ENCODE measurements at places on chromosomes 1 and 21.

GRCh38 chr1:39080269-39080826 is 54.2 kb downstream of the NDUFS5 start:
- DNase-seq: no peak

- no peak for DNase-seq
Observed at GRCh38 chr1:62241371-62242131, 46.9 kb downstream of the L1TD1 start.

- no peak for DNase-seq
Observed at GRCh38 chr1:25392841-25393240, 27.8 kb downstream of the RHCE start.

DNA sequence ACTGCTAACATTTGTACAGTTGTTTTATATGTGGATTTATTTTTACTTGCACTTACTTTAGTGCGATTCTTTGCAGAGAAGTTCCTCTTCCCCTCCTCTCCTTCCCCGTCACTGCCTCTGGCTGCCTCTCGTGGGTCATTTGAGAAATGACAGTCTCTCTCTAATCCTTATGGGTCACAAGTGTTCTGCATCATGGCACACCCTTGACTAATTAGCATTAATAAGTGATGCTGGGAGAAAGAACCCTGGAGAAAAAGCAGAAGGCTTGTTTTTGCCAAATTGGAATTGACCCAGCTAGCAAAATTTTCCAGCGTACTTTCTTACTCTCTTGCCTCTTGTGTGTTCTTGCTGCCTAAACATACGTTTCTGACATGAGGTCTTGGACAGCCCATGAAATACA is 301.2 kb downstream of the DUSP10 start:
- DNase-seq: no peak

DNA sequence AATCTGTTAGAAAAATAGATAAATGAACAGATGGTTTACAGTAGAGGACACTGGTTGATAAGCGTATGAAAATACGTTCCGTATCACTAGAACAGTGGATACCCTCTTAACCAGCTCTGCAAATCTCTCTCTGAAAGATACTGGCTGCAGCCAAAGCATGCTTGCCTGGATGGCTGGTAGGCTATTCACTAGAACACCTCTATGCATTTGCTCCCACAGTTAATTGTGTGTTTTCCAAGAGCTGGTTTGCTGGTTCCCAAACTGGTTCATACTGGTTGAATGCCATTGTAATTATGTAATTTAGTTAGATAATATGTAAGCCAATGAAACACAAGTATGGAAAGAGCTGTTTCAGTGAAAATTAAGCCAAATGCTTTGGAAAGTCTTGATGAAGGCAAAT is 126.6 kb downstream of the C1orf21 start:
- no peak for DNase-seq

DNA sequence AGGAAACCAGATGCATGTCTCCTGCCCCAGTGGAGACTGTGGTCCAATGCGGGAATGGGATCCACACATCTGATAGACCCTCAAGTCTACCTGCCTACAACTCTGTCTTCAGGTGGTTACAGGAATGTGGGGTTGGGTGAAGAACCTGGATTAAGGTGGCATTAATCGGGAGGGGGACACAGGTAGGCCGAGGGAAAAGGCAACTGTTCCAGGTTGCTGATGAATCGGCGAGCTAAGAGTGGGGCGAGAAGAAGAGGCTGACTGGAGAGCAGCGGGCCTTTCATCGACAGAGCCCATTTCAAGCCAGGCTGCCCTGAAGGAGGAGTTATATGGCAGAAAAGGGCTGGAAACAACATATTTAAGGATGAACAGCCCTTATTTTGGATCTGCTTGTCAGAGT is 836 bp downstream of the CD2 start:
- DNase-seq: no peak

GRCh38 chr1:205376739-205377138 is 20.0 kb upstream of the KLHDC8A start:
- DNase-seq: no peak

GRCh38 chr1:204377800-204378668 is 18.3 kb upstream of the PLEKHA6 start:
- DNase-seq: peak; percentile 44

- DNase-seq: peak; percentile 54
Observed at GRCh38 chr1:147647796-147648633, 22.3 kb downstream of the ACP6 start.

GRCh38 chr21:46356494-46357334 is 32.8 kb downstream of the PCNT start:
- no peak for DNase-seq

DNA sequence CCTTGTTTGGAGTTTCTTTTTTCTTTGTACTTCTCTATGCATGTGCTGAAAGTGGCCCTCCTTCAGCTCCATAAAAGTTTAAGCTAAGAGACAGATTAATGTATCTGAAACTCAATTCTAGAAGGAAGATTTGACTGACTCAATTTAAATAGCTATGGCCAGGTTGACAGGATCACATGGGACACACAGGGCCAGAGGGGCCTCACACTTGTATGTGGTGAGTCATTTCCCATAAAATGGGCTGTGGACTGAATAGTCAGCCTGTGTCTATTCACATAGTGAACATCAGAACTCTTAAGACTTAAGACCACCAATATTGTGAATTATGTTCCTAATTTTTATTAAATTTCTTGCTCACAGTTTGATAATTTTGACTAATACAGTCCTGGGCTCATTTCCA is 45.7 kb upstream of the DEPDC1 start:
- no peak for DNase-seq

GRCh38 chr1:26336477-26337205 is 17.3 kb downstream of the CRYBG2 start:
- peak; percentile 88 for DNase-seq

- no peak for DNase-seq
Observed at GRCh38 chr1:14517841-14518180, 80.7 kb upstream of the KAZN start.

GRCh38 chr1:2970311-2971071 is 50.8 kb upstream of the ACTRT2 start:
- no peak for DNase-seq

- DNase-seq: no peak
Observed at GRCh38 chr21:38165466-38166172, 91.2 kb upstream of the KCNJ15 start.

DNA sequence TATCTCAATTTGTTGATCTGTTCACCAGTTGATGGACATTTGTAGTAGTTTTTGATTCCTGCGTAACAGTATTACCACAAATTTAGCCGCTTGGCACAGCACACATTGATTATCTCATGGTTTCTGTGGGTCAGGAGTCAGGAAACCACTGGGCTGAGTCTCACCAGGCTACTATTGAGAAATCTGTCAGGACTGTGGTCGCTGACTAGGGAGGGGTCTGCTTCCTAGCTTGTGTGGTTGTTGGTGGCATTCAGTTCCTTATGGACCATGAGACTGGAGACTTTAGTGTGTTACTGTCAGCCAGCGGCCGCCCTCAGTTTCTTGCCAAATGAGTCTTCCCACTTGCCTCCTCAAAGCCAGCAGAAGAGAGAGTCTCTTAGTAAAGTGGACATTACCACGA is 9.8 kb downstream of the PEX14 start:
- no peak for DNase-seq

DNA sequence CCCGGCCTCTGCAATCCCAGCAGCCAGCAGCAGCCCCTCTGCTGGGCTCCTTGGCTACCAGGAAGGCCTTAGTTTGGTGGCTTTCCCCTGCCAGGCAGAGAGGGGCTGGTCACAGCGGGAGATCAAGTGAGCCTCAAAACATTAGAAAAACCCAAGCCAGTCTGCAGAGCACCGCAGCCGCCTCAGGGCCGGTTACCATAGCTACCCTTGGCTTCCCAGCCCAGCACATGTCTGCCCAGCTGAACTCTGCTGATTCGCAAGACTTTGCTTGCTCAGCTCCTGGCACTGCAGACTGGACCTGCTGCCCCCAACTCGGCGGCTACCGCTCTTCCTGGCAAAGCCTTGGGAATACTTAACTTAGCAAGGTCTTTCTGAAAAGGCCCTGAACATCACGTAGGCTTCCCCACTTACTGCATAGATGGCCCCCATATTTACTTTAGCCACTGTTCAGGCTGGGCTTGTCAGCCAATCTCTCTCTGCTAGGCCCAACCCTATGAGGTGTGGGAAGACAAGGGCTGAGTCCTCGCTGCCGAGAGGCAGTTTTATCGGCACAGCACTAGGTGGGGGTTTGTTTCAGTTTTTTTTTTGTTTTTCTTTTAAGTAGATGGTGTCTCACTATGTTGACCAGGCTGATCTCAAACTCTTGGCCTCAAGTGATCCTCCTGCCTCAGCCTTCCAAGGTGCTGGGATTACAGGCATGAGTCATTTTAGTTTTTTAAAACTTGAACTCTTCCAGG is 28.6 kb upstream of the PLEKHG5 start:
- DNase-seq: no peak

DNA sequence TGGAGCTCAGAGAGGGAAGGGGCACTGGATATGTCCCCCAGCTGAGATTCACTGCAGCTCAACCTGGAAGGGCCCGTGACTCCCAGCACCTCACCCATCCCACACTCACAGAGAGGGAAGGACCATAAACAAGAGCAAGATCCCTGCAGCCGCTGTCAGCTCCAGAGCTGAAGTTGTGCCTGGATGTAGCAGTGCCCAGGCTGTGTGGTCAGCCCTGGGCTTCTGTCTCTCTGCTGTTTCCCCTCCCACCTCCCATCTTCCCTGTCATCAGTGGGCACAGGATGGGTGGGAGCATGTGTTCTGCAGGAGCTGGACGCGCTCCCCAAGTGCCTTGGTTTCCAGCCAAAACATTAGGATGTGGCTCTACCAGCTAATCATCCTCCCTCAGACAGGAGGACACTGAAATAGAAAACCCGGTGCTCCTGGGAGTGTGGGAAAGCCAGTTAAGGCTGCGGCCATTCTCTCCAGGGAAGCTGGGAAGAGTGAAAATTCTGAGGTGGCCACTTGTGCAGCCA is 282.7 kb downstream of the NPHP4 start:
- no peak for DNase-seq

GRCh38 chr1:91273875-91274274 is 130.8 kb downstream of the HFM1 start:
- DNase-seq: no peak

DNA sequence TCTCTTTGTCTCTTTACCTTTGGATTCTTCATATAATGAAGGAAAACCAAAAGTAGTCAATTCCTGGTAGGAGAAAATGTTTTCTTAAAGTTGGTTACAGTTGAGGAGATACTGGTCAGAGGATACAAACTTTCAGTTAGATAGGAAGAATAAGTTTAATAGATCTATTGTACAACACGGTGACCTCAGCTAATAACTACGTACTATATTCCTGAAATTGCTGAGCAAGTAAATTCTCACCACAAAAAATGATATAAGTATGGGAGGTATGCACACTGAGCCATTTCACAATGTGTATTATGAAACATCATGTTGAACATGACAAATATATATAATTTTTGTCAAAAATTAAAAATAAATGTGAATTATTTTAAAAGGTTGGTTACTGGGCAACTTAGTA is 20.4 kb downstream of the SSX2IP start:
- no peak for DNase-seq

GRCh38 chr1:85569737-85570404 is 10.7 kb upstream of the CCN1 start:
- no peak for DNase-seq

- DNase-seq: no peak
Observed at GRCh38 chr1:1619917-1620361, 4.6 kb downstream of the MIB2 start.

DNA sequence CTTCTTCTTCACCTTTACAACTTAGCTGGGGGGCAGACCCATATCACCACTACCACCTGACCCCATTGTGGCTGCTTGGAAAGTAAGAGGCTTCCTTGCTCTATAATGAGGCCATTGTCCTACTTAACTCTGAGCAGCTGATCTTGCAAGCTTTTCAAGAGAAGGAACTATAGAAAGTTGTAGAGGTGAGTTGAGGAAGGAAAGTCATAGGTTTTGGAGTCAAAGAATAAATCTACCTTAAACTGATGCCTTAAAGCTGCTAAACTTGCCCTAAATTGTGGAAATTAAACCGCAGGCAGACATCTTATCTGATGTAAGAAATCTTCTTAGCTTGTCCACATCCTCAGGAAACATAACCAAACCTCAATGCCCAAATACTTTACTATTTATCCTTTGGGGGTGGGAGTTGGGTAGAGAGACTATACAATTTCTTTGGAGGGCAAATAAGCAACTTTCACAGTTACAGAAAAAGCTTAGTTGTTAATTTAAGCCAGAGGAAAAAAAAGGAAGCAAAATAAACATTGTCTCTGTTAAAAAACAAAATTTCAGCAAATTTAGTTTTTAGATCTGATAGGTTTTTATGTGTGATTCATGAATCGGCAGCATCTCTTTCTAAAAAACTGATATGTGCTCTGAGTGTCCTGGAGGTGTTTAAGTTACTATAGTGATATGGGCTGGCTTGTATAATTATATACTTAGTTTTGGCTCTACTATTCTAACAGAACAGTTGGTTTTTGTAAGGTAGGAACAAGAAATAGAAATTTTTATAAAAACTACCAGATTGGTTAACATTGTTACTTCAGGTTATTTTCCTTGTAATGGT is 4.7 kb downstream of the IL23R start:
- no peak for DNase-seq

DNA sequence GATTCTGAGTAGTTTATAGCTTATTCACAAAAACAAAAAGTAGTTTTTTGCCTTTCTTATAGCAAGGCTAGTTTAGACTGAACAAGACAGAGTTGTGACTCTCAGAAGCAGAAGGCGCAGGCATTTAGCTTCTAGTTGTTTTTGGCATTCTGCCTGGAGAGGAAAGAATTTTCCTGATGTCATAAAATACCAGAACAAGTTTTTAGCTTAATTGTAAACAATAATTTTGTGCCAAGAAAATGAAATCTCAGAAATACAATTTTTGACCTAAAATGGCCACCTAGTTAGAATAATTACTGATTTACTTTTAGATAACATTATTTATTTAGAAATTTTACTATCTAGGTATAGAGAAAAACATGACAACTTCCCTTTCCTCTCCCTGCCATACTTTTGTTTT is 1.0 kb downstream of the DNAJB4 start:
- DNase-seq: no peak

- no peak for DNase-seq
Observed at GRCh38 chr1:230347896-230348295, 78.2 kb downstream of the PGBD5 start.

DNA sequence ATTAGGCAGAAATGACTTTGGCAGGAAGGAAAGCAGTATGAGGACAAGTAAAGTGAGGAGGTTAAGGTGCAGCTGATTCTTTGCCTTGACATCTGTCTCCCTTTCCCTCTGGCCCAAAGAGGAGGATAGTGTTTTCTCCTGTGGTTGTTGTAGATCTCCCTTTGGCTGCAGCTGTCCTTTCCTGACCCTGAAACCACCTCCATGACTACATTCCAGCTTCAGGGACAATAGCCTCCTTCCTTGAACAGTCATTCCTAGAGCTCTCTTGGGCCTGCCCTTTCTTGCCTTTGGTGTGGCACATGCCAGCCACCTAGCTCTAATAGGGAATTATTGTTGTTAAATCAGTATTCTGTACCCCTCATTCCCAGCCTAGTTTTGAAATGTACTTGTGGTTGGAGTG is 6.2 kb downstream of the ZMYM1 start:
- DNase-seq: no peak

DNA sequence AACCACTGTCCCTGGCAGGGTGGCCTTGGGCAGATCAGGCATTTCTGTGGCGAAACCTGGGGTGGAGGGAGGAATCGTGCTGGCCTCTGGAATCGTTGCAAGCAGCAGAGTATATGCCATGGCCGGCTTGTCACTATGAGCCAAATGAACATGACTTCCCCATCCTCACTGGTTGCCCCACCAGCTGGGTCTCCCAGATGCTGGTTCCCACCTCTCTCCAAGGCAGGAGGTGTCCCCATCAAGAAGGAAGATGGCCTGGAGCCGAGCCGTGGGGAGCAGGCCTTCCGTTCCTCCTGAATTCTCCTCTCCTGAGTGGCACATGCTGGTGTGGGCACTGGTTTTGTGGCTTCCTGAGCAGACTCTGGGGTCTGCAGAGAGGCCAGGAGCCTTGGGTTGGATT is 60.2 kb upstream of the ACTRT2 start:
- no peak for DNase-seq

Data from CD4-positive, CD25-positive, alpha-beta regulatory T cell (primary cell).